ENCODE measurements at places on chromosomes 13 and 19.

- DNase-seq = no peak
Observed at GRCh38 chr19:1882089-1882785, 3.1 kb downstream of the ABHD17A start.

GRCh38 chr19:54448040-54448773 lies 792 bp upstream of the LENG8 start:
- no peak for DNase-seq

GRCh38 chr19:12139269-12139668 lies 881 bp downstream of the ZNF20 start:
- DNase-seq = no peak

DNA sequence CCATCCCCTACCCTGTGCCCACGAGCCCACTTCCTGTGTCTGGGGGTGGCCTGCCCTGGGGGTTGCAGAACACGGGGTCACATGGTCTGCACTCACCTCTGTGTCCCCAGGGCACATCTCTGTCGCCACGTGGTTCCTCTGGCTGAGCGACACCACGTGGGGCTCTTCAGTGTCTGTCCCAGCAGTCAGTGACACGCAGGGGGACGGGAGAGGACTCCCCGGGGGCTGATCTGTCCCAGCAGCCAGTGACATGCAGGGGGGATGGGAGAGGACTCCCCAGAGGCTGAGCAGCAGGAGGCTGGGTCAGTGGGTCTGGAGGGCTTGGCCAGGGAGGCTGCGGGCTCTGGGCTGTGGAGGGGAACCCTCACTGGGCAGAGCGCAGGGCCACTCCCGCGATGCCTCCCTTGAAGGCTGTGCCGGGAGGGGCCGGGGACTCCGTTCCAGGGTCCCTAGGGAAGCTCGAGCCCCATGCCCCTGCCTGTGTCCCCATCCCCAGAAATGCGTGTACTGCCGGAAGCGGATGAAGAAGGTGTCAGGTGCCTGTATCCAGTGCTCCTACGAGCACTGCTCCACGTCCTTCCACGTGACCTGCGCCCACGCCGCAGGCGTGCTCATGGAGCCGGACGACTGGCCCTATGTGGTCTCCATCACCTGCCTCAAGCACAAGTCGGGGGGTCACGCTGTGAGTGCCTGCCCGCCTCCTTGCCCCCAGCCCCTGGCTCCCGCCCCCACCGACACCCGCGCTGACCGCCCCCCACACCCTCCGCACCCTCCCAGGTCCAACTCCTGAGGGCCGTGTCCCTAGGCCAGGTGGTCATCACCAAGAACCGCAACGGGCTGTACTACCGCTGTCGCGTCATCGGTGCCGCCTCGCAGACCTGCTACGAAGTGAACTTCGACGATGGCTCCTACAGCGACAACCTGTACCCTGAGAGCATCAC lies 174.8 kb downstream of the KDM4B start:
- no peak for DNase-seq

DNA sequence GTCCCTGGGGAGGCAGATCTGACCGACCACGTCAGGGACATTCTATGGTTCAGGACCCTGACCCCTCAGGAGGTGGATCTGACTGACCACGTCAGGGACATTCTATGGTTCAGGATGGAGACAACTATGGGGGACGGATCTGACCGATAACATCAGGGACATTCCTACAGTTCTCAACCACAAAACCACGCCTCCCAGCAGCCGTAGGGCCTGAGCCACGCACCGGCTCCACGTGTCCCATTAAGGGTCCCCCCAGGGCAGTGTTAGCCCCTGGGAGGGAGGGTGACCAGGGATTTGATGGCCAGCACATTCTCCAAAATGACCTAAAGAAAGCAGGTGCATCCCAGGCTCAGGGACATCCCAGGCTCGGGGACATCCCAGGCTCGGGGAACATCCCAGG lies 49.0 kb upstream of the C13orf46 start:
- DNase-seq = no peak

- DNase-seq = no peak
Observed at GRCh38 chr13:73861136-73861535, 273.1 kb downstream of the KLF12 start.

GRCh38 chr13:111323950-111324651 lies 3.7 kb downstream of the TEX29 start:
- no peak for DNase-seq

DNA sequence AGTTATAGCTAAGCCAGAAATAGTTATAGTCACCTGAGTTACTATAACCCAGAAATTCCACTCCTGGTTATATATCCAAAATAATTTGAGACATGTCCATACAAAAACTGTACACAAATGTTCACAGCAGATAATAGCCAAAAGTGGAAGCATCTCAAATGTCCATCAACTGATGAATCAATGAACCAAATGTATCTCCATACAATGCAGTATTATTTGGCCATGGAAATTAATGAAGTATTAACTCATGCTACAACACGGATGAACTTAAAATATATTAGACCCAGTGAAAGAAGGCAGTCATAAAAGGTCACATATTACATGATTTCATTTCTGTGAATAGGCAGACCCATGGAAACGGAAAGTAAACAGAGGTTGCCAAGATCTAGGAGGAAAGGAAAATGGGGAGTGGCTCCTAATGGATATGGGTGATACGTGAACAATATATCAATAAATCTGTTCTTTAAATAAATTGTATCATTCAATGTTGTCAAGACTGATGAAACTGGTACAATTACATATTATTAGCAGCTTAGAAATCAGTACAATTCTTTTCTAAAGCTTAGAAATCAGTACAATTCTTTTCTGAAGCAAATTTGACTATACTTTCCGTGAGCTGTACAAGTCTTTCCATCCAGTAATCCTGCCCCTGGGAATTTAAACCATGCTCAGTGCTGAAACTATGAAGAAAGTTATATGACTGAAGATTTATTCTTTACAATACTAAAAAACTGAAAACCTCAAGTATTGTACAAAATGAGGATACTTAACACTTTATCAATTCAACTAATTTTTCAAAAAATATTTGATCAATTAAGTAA lies 47.0 kb upstream of the DIAPH3 start:
- no peak for DNase-seq

DNA sequence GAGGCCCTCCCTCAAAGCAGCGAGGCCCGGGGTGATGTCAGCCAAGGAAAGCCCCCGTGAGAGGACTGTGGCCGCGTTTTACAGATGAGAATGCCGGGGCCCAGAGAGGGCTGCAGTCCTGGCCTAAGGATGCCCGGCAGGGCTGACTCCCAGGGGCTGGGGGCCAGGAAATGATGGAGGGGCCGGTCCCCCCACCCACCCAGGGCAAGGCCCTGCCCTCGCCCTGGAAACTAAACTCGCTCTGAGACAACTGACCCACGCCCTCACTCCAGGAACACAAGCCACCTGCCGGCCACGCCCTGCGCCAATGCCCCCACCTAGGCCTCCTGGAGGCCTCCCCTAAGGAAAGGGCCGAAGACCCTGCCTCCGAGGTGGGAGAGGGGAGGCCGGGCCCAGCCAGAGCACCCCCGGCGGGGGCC lies 7.2 kb downstream of the ZBTB7A start:
- no peak for DNase-seq
